NK-92 treated with Interleukin-12 subunit alpha and Interleukin-12 subunit beta, amount 100 ng/mL, for 24 hours (cell line): ENCODE measurements at places on chromosomes 12 and 14.
A peak's percentile ranks its signal among the peaks of the same experiment; 100 is the strongest.

DNA sequence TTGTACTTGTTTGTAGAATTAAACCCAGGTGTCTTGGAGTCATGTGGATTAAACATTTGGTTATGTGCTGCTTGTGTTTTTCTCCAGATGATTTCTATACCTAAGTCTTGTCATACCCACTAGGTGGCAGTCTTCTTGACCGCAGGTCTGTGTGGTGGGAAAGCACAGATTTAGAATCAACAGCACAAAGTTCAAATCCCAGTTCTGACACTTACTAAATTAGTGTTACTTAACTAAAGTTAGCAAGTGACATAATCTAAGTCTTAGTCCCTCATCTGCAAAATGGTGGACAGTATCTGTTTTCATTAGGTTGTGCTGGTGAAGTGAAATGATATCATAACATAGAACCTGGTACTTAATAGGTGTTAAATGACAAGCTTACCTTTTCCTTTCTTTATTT, 151.0 kb upstream of the ARHGAP5 start:
- DNase-seq = no peak

- no peak for DNase-seq
Observed at GRCh38 chr14:51441001-51441400, 201.0 kb downstream of the TMX1 start.

DNA sequence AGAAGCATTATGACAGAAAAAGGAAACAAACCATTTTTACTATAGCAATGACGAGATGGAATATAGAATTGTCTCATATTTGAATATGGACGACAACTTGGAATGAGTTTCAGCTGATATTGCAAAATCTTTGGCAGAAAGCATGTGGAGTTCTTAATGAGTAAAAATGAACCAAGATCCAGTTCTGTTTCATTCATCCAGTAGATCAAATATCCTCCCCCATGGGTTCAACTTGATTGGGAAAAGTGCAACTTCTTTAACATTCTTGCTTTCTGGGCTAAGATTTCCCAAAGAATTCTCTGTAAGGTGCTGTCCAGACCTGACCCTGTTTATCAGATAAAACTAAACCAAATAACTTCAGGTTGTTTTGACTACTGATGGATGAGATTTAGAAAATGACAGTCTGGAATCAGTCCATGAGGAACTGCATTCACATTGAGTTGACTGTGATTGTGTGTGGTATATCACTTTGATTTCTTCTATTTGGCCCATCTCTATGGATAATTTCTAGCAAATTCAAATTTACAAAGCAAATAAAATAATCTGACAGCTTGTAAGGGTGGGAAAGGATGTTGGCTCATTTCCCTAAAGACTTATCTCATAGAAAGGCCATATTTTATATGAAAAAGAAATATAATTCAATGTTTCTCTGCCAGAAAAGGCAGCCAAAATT, 267.4 kb downstream of the ADAMTS20 start:
- no peak for DNase-seq

DNA sequence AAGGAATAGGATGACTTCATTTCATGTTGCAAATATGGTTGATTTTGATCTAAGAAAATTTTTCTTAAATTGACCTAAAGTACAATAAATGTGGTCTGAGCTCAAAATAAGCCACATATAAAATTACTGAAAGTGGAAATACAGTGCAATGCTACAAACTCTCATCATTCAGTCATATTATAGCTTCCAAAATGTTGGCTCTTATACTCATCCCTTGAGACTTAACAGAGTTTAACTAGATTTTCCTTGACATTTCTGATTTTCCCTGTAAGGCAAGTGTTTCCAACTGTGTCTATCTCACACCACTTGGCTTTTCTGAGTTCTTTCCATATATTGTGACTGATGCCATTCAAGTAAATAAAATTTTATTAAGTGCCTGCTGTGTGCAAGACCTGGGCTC, 123.7 kb upstream of the NTF3 start:
- DNase-seq = no peak

DNA sequence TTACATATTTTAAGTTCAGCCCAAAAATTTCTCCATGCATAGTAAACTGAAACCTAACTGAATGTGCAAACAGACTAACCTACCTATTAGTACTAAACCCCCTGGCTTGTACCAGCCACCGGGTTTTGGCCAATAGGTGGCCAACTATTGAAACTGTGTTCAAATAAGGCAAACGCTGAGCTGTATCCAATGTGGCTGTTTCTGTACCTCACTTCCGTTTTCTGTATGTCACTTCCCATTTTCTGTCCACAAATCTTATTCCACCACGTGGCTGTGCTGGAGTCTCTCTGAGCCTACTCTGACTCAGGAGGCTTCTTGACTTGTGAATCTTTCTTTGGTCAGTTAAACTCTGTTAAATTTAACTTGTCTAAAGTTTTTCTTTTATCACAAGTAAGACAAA, 6.0 kb upstream of the FBXO34 start:
- DNase-seq = no peak

- no peak for DNase-seq
Observed at GRCh38 chr12:20444595-20445170, 76.3 kb downstream of the PDE3A start.

DNA sequence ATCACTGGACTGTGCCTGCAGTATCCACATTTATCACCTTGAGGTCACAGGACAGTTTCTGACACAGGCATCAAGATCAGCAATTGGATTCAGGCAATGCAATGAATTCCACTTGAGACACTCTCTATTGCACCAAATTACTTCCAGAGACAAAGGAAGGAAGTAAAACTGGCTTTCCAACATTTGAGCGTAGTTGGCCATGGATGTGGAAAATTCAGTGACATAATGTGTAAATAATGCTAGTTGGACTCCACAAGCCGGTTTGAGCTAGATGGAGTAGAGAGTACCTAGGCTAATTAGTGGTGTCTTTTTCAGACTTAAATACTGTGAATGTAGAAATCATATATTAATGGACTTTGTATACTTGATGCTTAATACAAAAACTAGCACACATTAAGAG, 168.3 kb upstream of the SYT1 start:
- no peak for DNase-seq

GRCh38 chr12:45331552-45331951, 115.7 kb downstream of the ANO6 start:
- DNase-seq = no peak

- DNase-seq = peak; percentile 33
Observed at GRCh38 chr14:89067293-89067972, 243.0 kb downstream of the TTC8 start.

- DNase-seq = no peak
Observed at GRCh38 chr14:96117101-96117897, 78.1 kb downstream of the C14orf132 start.

- DNase-seq = peak; percentile 22
Observed at GRCh38 chr14:103108749-103109207, 14.3 kb downstream of the EXOC3L4 start.

- no peak for DNase-seq
Observed at GRCh38 chr14:94213741-94214140, 39.6 kb downstream of the PPP4R4 start.
